ENCODE measurements at places on chromosomes 11 and 22.

DNA sequence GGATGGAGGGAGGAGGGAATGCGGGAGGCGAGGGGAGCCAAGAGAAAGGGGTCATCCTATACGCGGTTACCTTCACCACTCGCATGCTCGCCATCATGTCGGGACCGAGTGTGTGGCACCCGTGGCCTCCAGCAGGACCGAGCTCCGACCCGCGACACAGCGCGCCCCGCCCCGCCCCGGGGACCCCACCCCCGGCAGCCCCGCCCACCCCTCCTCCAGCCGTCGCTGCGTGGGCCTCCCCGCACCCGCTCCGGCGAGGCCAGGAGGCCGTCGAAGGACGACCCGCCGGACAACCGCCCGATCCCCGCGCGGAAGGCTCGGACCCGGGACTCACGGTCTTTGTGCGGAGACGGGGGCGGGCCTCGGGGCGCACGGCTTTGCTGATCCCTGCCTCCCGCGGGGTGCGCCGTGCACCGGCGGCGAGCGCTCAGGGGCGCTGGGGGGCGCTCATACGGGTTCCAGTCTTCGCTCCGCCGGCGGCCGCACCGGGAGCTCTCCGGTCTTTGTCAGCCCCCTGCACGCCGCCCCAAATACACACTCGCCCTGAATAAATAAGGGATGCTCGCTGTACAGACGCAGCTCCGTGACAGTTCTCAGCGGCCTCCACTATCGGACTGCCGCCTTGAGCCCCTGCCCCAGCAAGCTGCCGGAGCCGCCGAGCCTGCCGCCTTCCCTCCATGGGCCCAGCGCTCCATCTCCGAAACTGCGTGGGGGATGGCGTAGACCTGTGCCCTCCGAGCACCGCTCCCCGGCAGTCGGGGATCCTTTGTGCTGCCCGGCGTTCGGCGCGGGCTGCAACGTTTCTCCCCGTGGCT, at the start of gene UBE2L6:
TSS of gene UBE2L6 (minus strand) at position 158 of the 815 bp plus-strand sequence. CDS start at position 97, 61 bp downstream.
- DNase-seq: no peak

DNA sequence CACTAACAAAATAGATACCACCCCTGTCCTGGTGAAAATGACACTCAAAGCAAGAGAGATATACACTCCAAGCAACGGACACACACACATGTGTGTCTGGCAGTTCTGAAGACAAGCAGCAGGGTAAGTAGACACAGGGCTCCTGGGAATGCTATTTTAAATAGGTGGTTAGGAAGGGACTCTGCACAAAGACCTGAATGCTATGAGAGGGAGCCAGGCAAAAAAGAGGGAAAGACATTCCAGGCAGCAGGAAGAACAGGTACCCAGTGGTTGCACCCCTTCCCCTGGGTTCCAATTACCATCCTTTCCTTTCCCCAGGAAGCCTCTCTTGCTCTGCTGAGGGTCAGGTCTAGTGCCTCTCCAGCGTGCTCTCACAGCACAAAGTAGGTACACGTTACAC, 3.0 kb downstream of the UFD1 start:
- DNase-seq: no peak

- DNase-seq: no peak
Measured at GRCh38 chr22:17910561-17911311, 113.6 kb downstream of the MICAL3 start.

- no peak for DNase-seq
Measured at GRCh38 chr11:85647078-85647477, 689 bp upstream of the TMEM126A start.

DNA sequence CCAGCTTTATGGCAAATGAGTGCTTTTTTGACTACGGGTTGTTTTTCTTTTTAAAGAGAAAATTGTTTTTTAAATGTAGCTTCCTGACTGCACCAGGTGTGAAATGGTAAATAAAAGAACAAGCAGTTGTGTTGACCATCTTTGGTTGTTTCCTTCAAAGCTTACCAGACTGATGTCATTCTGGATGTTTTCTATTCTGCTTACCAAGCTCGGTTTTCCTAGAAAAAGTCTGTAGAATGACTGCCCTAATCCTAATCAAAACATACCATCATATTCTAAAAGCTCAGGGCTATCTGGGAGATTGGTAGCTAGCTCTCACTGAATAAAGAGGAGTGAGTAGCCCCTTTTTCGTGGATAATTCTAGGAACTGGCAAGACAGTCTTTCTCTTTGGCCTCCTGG, 77.7 kb downstream of the GAB2 start:
- no peak for DNase-seq

DNA sequence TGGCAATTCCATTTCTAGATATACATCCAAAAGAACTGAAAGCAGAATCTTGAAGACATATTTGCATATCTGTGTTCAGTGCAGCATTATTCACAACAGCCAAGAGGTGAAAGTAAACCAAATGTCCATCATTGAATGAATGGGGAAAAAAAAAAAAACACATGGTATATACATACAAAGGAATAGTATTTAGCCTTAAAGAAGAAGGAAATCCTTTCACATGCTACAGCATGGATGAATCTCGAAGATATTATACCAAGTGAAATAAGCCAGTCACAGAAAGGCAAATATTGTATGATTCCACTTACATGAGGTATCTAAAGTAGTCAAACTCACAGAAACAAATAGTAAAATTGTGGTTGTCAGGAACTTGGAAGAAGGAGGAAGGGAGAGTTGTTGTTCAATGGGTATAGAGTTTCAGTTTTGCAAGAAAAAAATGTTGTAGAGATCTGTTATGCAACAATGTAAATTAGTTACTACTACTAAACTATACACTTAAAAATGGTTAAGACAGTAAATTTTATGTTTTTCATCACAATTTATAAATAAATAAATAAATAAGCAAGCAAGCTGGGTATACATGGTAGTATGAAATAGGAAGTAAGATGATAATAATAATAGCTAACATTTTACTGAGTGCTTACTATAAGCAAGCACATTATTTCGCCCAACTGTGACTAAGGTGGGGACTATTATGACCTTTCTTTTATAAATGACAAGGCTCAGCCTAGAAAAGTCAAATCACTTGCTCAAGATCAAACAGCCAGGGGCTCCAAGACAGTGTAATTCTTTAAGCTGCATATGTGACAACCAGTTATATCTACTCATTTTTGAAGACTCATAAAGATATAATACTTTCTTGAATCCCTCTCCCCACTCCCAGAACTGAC, 50.0 kb downstream of the FAM168A start:
- DNase-seq: no peak

DNA sequence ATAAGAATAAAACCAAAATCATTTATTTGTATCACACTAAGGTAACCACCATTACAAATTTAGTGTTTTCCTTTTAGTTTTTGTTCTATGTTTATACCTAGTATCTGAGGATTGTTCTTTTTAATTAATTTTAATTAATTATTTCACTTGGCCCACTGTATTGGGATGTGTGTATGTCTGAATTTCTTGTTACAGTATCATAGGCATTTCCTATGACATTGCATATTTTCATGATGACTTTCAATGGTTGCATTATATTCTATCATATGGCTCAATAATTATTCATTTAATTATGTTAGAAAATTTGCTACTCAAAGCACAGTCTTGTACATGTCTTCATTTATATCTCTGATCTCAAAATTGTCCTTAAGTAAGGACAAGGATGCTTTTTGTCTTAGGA, 41.0 kb downstream of the C11orf71 start:
- DNase-seq: no peak

- DNase-seq: no peak
Measured at GRCh38 chr11:65278356-65278755, 16.6 kb downstream of the POLA2 start.

DNA sequence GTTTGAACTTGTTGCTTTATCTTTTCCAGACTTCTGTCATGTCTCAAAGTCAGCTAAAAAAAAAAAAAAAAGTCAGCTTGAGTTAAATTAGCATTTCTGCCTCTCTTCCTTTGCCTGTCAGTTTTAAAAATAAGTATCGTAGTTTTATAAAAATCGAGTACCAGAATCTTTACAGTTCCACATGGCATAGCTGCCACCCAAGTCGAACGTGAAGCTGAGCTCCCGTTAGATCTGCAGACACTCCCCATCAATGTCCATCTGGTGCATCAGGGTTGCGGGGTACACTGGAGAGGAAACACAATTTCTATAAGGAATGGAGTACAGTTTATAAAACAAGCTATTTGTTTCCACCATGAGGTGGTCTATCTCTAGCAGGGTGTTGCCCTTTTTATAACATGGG, 41.0 kb upstream of the CCND1 start:
- no peak for DNase-seq

- no peak for DNase-seq
Measured at GRCh38 chr22:47299211-47299862, 536.9 kb downstream of the TBC1D22A start.

DNA sequence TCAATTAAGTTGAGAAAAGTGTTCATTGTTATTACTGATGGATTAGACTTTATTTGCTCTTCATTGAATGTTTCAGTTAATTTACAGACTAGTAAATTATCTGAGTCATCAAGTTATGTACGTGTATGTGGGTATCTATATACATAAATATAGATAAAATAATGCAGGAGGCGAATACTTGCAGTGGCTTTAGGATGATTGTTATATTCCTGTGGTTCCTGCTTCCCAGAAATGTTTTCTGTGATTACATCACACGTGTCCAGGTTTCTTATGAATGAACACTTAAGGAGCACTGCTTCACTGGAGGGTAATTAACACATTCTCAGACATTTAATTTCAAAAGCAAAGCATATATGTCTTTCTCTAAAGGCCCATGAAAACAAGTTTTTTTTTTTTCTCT, 28.4 kb downstream of the YAP1 start:
- DNase-seq: no peak

- DNase-seq: no peak
Measured at GRCh38 chr11:57566905-57567514, 462 bp downstream of the UBE2L6 start.

DNA sequence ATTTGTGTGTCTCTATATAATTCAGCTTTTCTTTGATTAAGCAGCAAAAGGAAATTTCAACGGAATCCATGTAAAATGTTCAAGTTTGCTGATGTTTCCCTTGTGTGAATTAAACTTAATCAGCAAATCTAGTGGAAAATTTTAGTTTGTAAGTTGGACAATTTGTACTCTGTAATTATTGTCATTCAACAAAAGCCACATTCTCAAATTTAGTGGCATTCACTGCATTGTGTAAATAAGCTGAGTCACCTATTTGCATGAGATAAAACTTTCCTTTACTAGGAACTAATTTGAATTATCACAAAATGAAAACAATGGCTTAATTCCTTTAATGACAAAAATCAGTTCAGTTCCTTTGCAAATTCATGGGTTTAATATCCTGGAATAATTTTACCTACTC, 784.2 kb upstream of the CCDC179 start:
- no peak for DNase-seq

- DNase-seq: no peak
Measured at GRCh38 chr22:47035425-47035881, 273.0 kb downstream of the TBC1D22A start.

- DNase-seq: no peak
Measured at GRCh38 chr22:31218565-31219262, 6.6 kb downstream of the LIMK2 start.

DNA sequence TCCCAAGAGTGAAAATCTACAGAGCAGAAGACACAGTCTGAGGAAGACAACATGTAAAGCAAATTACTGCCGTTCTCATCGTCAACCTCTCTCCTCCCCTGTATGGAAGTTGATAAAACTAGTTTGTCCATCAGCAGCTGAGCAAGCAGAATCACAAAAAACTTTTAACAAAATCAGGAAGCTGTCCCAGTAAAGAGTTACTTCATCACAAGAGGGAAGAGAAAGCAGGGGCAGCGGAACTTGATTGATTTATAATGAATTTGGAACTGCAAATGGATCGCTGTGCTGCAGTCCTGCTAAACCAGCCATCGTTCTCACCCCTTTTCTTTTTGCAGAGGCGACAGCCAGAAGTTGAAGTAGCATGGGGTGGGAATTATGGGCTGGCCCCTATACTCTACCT, 13.7 kb upstream of the UCP3 start:
- no peak for DNase-seq

GRCh38 chr22:44482776-44483175, 15.3 kb downstream of the RTL6 start:
- no peak for DNase-seq

- no peak for DNase-seq
Measured at GRCh38 chr11:75520688-75521087, 5.1 kb downstream of the GDPD5 start.

- no peak for DNase-seq
Measured at GRCh38 chr11:103961010-103961409, 75.4 kb upstream of the DDI1 start.

GRCh38 chr11:43573233-43573632, 107.3 kb upstream of the HSD17B12 start:
- no peak for DNase-seq

DNA sequence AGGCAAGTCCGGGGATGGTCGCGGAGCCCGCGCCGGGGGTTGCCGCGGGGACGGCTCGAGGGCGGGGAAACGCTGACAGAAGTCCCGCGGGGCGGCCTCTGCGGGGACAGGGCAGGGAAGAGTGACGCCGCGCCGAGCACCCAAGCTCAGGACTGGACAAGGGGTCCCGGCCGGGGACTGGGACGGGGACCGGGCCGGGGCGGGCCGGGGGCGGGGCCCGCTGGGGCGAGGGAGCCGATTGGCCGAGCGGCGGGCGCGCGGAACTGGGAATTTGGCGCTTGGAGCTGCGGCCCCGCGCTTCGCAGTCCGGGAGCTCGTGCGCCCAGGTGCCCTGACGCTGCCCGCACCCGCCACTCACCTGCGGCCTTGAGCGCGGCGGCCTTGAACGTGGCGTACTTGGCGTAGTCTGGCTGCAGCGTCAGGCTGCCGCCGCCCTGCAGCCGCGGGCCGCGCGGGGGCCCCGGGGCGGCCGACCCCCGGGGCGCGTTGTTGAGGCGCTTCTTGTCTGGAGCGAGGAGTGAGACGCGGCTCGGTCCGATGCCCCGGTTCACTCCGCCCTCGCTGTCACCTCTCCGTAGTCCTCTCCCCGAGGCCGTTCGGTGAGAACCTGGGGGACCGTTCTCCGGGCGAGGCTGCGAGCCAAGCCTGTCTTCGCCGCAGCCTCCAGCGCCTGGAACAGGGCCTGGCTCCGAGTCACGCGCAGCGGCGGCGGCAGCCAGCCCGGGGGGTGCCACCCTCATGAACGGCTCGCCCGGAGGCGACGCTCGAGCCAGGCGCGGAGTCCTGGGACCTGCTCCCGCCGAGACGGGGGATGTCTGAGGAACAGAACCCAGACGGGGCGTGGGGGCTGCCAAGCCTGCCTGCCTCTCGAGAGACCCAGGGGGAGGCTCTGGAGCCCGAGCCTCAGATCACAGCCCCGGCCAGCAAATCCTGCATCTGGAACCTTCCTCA, 4.5 kb downstream of the SHISA8 start:
- DNase-seq: no peak

DNA sequence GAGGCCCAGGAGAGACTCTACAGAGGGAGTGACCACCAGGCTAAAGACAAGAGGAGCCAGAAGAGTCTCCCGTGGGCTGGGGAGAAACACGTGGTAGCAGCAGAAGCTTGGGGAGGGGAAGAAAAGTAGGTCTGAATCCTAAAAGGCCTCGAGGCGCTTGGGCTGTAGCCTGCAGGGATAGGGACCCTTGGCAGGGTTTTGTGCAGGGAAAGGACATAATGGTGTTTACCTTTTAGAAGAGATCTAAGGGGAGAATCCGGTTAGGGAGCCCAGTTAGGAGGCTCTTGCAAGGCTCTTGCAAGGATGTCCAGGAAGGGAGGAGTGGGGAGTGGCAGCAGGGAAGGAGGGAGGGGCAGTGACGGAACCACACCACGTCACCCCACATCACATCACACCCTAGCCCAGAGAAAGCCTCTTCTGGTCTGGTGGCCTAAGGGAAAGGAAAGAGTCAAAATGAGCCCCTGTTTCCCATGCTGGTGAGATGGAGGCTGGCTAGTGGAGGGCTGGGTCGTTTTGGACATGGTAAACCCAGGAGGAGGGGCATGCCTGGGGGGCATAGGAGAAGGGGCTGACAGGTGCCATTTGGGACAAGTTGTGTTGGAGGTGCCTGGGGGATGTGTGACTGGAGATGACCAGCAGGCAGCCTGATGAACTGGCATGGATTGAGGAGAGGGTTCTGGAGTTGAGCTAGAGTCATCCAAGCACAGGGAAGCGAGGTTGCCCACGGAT, 6.2 kb upstream of the FAM83F start:
- DNase-seq: no peak
